K562 (cell line): ENCODE measurements at places on chromosomes 1 and 21. TPM values are rescaled to one million over a fixed set of nuclear protein-coding genes. Genes with fewer than 3 reads are reported as not detected.

DNA sequence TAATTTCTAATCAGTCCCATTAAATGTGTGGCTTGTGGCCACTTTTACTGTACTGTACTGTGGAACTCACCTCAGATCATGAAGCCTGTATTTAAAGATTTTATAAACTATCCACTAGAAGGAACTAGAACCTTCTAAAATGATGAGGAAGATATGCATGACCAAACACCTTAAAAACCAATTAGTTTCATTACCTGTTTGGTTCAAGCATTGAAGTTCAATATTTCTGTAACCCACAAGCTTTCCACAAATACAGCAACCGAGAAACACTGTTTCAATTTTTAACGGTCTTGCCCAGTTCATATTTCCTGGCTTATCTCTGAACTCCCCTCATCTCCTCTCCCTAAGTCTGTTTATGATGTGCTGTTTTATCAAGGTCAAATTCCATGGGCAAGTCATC is 264.3 kb upstream of the PLD5 start:
- DNase-seq, result no peak
- no peak overlapping the region for H3K4me3 ChIP-seq
- H3K4me1 ChIP-seq, result no peaks in the 10 kb centered on the region
- no peaks in the 10 kb centered on the region for H3K27me3 ChIP-seq

Gene IL22RA1
- total RNA-seq, result 0.11 TPM in 1 of 2 replicates, not detected in the other

GRCh38 chr1:153506831-153507413 is 28.9 kb downstream of the S100A6 start:
- no peak overlapping the region for H3K27ac ChIP-seq
- no peak for DNase-seq
- H3K4me3 ChIP-seq, result no peak overlapping the region
- H3K4me1 ChIP-seq, result no peaks in the 10 kb centered on the region; the same call in 2 of the 3 replicates

DNA sequence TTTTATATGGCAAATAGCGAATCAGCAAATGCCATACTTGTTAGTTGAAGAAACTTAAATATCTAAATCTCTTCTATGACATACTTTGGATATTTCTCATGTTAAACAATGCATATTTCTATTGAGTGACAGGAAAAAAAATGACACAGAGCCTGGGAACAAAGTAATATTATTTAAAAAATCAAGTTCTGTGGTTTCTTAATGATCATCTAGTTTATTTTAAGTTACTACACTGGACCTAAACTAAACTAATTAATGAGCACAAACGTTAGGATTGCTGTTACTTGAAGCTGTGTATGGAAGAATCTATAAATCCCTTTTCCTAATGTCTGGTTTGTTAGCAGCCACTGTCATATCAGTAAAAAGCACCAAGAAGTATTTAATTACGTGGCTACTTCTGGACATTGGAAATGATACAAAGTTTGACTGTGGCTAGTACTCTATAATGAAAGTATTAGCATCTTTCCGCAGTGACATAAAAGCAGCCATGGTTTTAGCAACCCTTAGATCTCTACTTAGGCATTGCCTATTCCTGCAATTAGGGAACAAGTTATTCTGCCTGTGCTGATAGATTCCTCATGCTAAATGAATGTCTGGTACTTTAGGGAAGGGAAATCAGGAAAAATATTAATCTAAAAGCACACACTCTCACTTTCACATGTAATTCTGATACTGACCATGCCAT is 981.7 kb upstream of the B3GALT2 start:
- no peaks in the 10 kb centered on the region for H3K27me3 ChIP-seq
- H3K4me3 ChIP-seq, result no peak overlapping the region
- no peaks in the 10 kb centered on the region for H3K4me1 ChIP-seq
- DNase-seq, result no peak
- H3K27ac ChIP-seq, result no peak overlapping the region

Gene LORICRIN
- total RNA-seq, result not detected in 2 replicates
